B cell (primary cell): ENCODE measurements at places on chromosomes 4 and X. TPM values are rescaled to one million over a fixed set of nuclear protein-coding genes. Genes with fewer than 3 reads are reported as not detected.

CRMP1 gene
- 0.10 TPM in 1 of 2 replicates, not detected in the other for total RNA-seq

RAB39B gene
- 7.8 and 8.8 TPM in 2 replicates for total RNA-seq

TXK gene
- 0.79 and 2.5 TPM in 2 replicates for total RNA-seq

LDB2 gene
- total RNA-seq, result not detected in 2 replicates

CT47B1 gene
- not detected in 2 replicates for total RNA-seq

CXorf49 gene
- total RNA-seq, result not detected in 2 replicates

SLC6A8 gene
- total RNA-seq, result 1.8 and 2.9 TPM in 2 replicates

FAM53A gene
- 1.8 and 4.2 TPM in 2 replicates for total RNA-seq

KIT gene
- total RNA-seq, result not detected in 2 replicates

DNA sequence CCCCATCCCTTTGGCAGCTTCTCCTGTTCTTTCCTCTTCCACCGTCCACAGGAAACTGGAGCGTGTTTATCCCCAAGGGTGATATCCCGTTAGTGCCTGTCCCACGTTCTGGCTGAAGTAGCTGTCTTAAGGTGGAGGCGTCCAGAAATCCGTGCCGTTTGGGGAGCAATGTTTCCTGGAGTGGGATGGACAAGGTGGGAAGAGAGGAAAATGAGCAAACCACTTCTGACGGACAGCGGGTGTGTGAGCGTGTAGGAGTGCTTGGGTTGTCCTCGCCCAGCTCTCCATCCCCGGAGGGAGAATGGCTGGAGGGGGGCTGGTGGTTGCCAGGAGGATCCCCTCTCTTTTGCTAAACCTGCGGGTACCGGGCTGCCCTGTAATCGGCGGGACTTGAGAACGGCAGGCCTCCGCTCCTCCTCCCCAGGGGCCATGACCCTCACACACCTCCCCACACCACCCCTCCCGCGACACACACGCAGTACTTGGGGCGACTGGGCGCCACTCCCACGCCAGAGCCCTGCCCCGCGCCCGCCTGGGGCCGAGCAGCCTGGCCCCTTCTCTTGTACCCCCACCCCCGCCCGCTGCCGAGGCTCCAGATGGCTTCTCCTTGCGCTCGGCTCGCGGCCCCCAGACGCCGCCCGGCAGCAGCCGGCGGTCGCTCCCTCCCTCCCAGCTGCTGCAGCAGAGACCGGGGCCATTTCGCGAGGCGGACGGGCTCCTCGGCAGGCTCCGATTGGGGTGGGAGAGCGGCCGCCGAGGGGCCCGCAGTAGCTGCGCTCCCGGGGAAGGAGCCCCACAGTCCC, 13.9 kb upstream of the PRDM8 start:
- DNase-seq, result no peak

- peak; percentile 13 for DNase-seq
These were observed at the start of gene PDGFC for GRCh38 chr4:156971676-156972378. Gene PDGFC, minus strand, starts transcription at chr4:156971799. Its CDS starts 896 bp downstream, at chr4:156970903.

DNA sequence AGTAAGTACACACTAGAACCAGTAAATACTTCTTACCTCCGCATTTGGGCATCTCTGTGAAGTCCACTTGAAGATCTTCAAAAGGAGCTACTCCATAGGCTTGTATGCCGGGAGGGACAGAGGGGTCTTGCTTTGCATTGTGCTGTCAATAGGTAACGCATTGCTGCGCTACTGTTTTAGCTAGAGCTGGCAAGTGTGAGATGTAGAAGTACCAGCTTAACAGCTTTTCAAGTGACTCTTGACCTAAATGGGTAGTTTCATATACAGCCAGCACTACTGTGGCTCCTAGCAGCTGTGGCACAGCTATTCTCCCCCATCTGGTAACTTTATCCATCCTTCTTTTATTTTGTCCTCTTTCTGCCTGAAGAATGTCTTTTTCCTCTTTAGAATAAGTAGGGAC, 205.3 kb upstream of the KLF8 start:
- DNase-seq, result no peak

DNA sequence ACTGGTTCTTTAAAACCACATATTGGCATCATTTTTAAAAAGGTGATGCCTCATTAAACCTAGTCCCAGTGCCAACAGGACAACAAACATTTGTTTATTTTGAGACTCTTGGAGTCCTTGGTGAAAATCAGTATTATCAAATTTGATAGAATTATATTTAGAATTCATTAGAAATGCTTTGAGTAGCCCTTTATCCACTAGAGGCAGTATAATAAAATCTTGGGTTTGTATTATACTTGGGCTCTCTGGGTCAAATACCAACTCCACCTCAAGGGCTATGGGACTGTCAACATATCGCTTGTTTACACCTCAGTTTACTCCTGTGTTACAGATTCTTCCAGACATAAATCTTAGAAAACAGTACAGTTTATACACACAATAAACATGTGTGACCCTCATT, 335.7 kb upstream of the FSTL5 start:
- DNase-seq, result no peak

DNA sequence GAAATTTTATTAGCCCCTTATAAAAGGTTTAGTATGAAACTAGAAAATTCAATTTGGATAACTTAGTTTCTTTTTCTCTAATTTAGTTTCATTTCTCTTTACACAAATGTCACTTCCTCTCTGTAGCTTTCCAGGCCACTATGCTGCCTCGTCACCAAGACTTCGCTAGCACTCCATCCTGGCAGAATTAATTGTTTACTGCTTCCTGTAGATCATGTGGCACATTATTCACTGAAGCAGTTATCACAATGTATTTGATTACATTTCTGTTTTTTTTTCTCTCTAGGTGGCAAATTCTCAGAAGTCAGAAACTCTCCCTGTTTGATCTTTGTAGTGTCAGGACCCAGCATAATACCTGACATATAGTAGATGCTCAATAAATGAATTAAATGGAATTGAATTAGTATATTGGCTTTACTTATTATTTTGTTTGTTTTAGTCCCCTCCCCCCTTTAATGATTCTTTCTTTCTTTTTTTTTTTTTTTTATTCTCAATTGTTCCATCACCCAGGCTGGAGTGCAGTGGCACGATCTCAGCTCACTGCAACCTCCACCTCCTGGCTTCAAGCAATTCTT, 9.3 kb upstream of the SAT1 start:
- peak; percentile 83 for DNase-seq

DNA sequence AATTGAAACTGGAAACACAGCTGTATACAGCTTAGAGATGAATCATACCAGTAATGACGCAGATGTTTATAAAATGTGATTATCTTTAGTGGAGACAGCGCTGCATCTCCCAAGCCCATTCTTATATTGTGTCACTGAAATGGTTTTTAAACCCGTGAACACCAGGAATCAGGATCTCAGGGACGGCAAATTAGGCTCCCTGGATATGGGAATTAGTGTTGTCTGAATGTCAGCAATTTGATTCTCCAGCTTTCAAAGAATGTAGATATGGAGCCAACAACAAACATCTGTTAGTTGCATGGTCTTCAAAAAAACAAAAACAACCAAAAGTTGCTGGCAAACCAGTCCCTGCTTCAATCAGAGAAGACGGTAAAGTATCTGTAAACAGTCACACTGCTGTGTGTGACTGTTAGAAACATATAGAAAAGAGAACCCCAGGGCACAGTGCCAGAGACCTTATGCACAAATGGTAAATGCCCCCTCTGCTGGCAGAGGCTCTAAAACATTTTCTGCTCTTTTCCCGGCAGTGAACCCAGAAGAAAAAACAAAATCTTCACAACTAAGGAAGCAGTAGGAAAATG, 351.9 kb upstream of the FTHL17 start:
- DNase-seq, result peak; percentile 12

DNA sequence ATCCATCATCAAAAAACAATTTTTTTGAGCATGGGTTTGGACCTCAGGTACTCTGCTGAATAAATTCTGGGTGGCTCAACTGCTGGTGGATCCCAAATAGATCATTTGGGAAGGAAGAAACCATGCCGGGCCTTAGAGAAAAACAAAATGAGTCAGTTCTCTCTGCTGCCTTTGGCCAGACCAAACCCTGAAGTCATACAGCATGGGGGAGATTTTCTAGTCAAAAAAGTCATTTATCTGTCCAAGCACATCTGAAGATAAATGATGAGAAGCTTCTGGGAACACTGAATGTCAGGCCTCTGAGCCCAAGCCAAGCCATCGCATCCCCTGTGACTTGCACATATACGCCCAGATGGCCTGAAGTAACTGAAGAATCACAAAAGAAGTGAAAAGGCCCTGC, 261.4 kb downstream of the DHX15 start:
- DNase-seq, result no peak

DNA sequence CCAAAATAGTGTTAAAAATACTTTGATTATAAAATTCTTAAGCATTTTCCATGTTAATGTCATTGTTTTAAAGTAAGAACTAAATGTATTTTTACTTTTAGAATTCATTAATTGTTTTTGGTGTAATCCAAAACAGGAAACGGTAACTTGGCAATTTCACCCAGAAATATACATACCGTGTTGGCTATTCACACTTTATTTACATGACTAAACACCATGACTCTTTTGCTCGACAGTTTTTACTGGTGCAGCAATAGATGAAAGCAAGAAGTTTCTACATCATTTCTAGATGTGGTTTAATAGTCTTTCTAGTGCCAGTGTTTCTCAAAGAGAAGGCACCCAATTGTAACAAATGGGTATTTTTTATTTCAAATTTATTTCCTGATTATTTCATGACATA, 25.6 kb upstream of the MAGEA1 start:
- DNase-seq, result no peak

DNA sequence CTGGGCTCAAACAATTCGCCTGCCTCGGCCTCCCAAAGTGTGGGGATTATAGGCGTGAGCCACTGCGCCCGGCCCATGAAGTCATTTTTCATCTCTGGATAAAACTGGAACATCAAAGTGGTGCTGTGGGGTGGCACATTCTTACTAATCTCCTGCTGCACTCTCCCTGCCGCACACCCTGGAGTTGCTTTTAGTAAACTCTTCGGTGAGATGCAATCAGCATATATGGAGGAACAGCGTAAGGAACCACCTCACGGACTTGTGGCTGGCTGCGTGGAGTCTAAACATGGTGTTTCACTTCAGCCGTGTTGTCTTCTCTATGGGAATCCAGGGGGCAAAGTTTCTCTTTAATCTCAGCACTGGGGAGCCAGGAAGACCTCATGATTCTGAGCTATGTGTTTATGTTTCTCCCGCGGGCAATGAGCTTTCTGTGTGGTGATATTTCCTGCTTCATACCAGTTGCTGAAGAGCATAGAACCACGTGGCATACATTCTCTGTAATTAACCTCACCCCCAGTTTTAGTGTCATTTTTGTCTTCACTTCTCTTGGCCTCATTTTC, 2.1 kb upstream of the RHOH start:
- DNase-seq, result peak; percentile 74

DNA sequence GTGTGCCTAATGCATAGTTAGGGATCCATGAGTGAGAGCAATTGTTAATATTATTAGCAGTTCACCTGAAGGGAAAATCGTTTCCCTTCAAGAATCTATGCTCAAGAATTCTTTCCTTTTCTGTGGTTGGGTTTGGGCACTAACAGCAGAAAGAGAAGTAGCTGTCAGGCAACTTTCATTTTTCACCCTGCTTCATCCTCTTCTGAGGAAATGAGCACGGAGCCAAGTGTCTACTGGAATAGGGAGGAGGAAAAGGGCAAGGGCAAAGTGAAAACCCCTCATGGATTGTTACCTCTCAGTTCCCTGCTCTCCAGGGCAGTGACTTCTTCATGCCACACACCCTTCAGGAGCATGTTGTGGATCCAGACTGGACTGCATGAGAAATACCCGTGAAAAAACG, 2.6 kb upstream of the HPGDS start:
- no peak for DNase-seq

- no peak for DNase-seq
These were observed 12.7 kb upstream of the CXCL6 start for GRCh38 chr4:73823760-73824159.

DNA sequence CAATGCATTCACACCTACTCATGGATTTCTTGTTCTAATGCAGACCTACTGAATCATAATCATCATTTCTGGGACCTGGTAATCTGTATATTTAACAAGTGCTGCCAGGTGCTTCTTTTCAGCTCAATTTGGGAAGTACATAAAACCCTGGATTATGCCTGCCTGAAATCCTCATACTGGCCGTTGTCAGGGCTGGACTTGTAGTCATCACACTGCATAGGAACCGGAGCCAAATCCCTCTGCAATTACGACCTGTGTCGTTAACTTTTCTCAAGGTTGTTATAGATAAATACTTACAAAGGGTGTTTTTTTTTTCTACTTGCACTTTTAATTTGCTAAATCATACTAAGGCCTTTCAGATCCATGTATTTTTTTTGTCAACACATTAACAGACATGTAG, 294.9 kb upstream of the PRPS2 start:
- DNase-seq, result no peak

- DNase-seq, result peak; percentile 3
These were observed 81.2 kb upstream of the GPM6B start for GRCh38 chrX:13898083-13898482.
